ENCODE measurements at places on chromosomes 3 and 15.

GRCh38 chr15:93362203-93362602 is 273.2 kb upstream of the RGMA start:
- DNase-seq, result no peak

DNA sequence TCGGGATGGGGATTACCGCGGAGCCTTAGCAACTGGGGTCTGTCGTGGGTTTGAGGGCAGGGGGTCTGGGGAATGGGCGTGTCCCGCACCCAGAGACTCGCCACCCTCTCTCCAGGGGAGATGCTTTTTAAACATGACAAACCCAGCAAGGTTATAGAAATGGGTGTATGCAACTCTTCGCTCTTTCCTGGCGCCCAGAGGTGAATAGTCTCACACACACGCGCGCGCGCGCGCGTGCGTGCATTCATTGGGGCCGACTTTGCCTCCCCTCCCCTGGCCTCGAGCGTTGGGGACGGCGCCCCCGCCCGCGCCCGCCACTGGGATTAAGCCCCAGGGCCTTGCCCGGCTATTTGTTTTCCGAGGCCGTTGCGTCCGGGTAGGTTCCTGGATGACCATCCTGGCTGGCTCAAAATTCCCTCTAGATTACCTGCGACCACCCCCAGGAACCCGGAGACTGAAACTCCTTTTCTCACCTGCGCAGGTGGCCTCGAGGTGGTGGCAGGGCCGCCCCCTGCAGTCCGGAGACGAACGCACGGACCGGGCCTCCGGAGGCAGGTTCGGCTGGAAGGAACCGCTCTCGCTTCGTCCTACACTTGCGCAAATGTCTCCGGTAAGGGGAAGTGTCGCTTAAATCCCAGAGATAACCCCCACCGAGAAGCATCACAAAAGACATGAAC is 777 bp downstream of the GPR160 start:
- DNase-seq, result peak; percentile 51

GRCh38 chr3:128285967-128286321 is 132.7 kb downstream of the EEFSEC start:
- no peak for DNase-seq

DNA sequence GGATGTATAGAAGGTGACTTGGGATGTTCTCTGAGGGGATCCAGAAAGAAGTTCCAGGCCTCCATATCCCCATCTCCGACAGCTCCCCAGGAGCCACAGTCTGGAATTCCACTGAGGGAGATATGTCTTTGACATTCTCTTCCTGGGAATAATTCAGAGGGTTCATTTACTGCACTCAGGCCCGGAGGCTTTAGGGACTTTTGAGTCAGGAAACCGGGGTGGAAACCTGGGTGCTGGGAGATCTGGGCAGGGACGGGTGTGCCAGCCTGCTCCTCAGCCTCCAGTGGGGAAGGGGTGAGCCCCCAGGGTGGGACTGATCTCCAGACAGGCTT is 147.7 kb downstream of the SMAD6 start:
- no peak for DNase-seq

DNA sequence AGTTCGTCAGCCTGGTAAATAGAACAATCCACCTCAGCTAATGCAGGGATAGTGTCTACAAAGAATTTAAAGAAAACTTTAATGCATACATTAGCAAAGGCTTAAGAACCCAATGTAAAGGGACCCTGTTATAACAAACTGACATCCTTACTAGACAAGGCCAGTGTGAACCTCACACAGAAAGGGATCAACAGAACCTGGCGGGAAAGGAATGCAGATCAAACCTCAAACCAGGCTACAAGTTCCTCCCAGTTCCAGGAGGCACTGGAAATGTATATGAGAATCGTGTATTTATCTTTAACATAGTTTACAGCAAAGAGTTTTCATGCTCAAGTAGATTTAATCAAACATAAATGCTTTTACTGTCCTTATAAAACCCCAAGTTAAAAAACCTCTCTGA is 37.6 kb upstream of the ATP11B start:
- DNase-seq, result no peak

DNA sequence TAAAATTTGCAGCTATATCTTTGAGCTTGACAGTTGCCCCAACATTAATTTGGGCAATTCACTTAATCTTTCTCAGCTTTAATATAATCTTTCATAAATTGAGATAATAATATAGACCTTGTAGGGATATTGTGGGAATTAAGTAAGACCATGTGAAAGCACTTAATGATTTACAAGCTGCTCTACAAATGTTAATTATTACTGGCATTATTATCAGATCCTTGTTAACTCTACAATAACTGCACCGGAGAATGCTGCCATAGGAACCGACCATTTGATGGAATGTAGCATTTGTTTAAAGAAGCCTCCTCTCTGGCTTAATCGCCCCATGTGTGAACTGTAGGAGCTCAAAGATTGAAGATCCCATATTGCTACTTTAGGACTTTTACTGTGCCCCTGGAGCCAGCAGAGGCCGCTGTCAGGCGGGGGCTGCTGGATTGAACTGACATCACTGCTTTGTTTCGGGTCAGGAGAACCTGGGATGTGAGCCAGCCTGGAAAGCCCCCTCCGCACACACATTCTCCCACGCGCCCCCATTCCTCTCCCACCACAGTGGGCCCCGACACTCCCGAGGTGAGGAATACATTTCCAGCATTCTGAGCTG is 154.2 kb upstream of the TNIK start:
- peak; percentile 51 for DNase-seq

DNA sequence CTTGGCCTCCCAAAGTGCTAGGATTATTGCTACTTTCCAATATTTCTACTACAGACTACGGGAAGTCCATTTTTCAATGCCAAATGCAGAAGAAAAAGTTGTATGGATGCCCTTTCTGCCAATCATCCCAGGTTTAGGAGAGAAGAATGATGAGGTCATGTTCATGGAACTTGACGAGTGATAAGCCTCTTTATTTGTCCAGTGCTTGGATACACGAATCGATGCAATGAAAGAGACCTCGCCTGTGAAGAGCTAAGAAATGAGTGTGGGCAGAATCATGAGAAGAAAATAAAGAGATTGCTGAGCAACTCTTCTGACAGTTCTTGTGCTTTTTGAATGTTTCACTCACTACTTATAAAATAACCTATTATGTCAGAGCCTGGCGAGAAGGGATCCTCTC is 996 bp upstream of the SLC28A1 start:
- no peak for DNase-seq

DNA sequence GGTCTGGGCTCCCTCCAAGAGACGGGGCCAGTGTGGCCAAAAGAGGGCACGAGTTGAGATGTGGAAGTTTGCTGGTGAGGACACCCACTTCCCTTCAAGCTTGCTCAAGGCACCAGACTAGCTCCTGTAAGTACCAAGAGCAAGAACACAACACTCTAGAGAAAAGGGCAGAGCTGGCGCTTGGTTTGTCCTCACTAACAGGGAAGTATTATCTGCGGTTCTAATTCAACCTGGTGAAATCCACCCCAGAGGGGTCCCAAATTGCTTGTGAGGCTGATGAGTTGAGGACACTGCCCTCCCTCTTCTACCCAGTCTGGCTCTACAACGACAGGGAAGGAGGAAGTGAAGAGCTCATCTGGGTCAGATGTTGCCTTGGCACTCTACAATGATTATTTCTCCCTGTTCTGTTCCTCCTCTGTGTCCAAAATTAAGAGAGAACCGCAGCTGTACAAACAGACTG is 16.9 kb upstream of the FSIP1 start:
- DNase-seq, result peak; percentile 60

GRCh38 chr3:108006077-108006771 is 84.6 kb downstream of the CD47 start:
- no peak for DNase-seq

GRCh38 chr3:105360003-105360402 is 6.7 kb upstream of the ALCAM start:
- DNase-seq, result no peak

DNA sequence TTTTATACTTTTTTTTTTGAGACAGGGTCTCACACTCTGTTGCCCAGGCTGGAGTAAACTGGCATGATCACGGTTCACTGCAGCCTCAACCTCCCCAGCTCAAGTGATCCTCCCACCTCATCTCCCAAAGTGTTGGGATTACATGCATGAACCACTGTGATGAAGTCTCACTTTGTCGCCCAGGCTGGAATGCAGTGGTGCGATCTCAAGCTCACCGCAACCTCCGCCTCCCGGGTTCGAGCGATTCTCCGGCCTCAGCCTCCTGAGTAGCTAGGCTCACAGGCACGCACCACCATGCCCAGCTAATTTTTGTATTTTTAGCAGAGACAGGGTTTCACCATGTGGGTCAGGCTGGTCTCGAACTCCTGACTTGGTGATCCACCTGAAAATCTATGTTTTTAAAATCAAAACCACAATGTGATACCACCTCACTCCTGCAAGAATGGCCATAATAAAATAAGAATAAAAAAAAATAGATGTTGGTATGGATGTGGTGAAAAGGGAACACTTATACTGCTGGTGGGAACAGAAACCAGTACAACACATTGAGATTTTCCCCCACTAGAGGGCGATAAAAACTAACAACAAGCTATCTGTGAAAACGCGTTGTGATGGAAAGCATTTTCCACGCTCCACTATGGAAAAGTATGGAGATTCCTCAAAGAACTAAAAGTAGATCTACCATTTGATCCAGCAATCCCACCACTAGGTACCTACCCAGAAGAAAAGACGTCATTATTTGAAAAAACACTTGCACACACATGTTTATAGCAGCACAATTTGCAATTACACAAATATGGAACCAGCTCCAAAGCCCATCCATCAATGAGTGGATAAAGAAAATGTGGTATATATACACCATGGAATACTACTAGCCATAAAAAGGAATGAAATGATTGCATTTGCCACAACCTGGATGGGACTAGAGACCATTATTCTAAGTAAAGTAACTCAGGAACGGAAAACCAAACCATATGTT is 26.8 kb upstream of the OCA2 start:
- peak; percentile 69 for DNase-seq

GRCh38 chr3:194121891-194122631 is 13.9 kb upstream of the HES1 start:
- DNase-seq, result no peak

- DNase-seq, result peak; percentile 84
Measured at GRCh38 chr3:105518806-105519418, 152.2 kb downstream of the ALCAM start.

GRCh38 chr15:41690636-41691035 is 30.4 kb downstream of the MGA start:
- no peak for DNase-seq

GRCh38 chr3:158106766-158107471 is 699 bp upstream of the SHOX2 start:
- DNase-seq, result no peak

GRCh38 chr3:106197532-106198194 is 328.9 kb upstream of the CBLB start:
- DNase-seq, result no peak

- DNase-seq, result peak; percentile 77
Measured at GRCh38 chr3:13419505-13420044, 547 bp downstream of the NUP210 start.

DNA sequence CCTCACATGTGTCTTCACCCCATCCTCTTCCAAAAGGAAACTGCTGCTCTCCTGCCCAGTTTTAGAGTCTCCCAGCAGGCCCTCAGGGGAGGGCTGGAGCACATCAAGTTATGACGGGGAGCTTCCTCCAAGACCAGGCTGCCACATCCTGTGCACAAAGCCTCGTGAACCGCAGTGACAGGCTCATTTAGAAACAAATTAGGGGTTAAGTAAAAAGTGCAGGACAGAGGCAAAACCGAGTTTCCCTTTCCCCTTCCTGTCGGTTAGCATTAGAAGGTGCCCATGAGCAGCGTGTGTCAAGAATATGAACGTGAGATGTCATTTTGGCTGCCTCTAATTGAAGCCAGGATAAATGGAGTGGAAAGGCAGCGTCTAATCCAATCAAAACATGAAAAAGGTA is 199.7 kb downstream of the ARRDC4 start:
- DNase-seq, result peak; percentile 62

GRCh38 chr3:172562871-172563865 is 39.9 kb upstream of the TNFSF10 start:
- DNase-seq, result peak; percentile 73

DNA sequence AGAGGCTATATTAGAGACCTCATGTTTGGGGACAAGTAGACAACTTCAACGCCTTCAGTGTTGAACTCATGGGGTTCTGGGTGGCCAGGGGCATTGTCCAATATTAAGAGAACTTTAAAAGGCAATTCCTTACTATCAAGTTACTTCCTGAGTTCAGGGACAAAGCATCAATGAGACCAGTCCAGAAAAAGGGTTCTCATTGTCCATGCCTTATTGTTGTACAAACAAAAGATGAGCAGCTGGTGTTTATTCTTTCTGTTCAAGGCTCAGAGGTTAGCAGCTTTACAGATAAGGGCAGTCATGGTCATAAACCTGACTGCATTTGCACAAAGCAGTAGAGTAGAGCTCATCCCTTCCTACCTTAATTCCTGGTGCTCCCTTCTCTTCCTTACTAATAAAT is 18.5 kb upstream of the PDHB start:
- no peak for DNase-seq

DNA sequence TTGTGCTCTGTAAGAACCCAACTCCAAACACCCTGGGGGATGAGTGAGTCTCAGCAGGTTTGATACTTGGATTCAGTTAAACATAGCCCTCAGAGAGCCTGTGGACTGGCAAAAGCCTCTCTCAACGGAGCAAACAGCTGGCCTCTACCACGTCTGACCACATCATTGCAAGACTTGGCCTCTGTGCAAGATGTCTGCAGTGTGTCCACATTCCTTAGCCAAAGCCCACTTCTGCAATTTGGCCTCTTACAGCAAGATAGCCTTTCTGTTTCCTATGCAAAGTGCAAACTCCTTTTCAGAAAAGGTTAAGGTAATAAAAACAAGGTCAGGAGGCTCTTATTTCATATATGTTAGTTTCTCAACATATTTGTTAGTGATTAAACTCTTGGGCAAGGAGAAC is 27.9 kb downstream of the FBN1 start:
- peak; percentile 11 for DNase-seq

- DNase-seq, result no peak
Measured at GRCh38 chr3:184574515-184575417, 13.2 kb downstream of the EPHB3 start.

DNA sequence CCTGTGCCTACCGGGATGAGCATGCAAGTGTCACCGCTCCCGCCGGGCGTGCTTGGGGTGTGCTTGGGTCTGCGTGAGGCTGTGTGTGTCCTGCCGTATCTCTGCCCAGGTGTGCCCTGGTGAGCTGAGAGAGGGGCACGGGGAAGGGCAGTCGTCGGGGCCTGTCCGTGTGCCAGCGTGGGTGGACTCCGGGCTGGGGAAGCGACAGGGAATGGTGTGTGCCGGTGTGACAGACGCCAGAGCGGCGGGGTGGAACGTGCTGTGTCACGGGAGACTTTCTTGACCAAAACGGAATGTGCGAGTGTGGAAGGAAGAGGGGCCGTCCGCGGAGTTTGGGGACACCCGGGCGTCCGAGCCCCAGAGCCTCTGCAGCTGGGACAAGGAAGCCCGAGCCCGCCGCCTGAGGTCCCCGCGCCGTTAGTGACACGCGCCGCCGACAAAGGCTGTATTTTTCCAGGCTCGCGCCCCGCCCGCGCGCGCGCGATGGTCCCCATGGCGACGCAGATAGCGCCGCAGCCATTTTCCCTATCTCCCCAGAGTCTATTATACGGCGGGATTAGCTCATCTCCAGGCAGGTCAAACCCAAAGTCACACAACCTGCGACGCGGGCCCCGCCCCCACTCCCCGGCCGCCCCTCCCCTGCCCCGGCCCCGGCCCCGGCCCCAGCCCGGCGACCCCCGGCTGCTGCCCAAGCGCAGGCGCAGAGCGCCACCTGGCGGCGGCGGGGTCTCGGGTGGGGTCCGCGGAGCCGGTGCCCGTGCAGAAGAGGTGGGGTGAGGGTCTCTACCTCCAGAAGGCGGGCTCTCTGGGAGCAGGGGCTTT is 4.5 kb upstream of the GATA2 start:
- DNase-seq, result peak; percentile 76

- no peak for DNase-seq
Measured at GRCh38 chr15:29376590-29376989, 107.0 kb upstream of the NSMCE3 start.
